CD14-positive monocyte (primary cell): ENCODE measurements at places on chromosomes 7 and 10. TPM values are rescaled to one million over a fixed set of nuclear protein-coding genes. Genes with fewer than 3 reads are reported as not detected.

Gene FGL2
- polyA plus RNA-seq, result 775 TPM

Gene PLAC9
- not detected for polyA plus RNA-seq

Gene OR6V1
- not detected for polyA plus RNA-seq

Gene SPAG6
- 0.13 TPM in 1 of 2 replicates, not detected in the other for polyA plus RNA-seq

Gene ZNF736
- polyA plus RNA-seq, result 1.4 TPM

Gene CLRN3
- polyA plus RNA-seq, result not detected

Gene OPN4
- not detected in 2 replicates for polyA plus RNA-seq

Gene DNAJB6
- 117 TPM for polyA plus RNA-seq

Gene CLEC2L
- polyA plus RNA-seq, result not detected

Gene DNAJC12
- not detected in 2 replicates for polyA plus RNA-seq

Gene KIF11
- 0.40 TPM for polyA plus RNA-seq

Gene TDRD1
- polyA plus RNA-seq, result not detected

Gene CCDC3
- not detected in 2 replicates for polyA plus RNA-seq

Gene HDAC9
- 18.5 and 51.2 TPM in 2 replicates for polyA plus RNA-seq
